ENCODE measurements at places on chromosomes 5 and 9.

DNA sequence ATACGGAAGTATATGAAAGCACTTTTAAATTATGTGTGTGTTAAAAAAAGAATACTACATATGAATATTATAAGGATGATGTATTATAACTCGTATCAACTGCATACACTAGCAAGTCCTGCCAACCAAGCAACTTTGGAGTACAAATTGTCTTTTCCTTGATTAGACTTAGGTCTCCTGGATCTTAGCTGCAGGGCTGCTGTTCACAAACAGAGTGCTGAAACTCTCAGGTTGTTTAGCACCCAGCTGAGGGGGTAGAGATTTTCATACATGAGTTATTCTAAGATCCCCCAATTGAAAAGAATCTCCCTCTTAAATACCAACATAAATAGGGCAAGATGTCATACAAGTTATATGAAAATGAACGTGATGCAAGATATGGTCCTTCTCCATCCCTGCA, 149.8 kb upstream of the TNC start:
- no peak for DNase-seq

DNA sequence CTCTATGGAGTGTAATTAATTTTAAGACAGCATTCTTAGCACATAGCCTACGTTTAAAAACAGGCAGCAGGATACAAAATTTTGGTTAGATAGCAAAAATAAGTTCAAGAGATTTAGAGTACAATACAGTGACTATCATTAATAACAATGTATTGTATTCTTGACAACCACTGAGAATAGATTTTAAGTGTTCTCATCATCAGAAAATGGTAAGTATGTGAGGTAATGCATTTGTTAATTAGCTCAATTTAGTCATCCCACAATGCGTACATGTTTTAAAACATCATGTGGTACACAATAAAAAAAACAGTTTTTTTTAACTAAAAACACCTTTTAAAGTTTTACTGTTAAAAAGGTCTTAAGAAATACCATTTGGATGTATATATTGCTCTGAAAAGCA, 94.2 kb downstream of the MUSK start:
- no peak for DNase-seq

GRCh38 chr5:156879665-156880285, 29.7 kb downstream of the PPP1R2B start:
- DNase-seq = no peak

DNA sequence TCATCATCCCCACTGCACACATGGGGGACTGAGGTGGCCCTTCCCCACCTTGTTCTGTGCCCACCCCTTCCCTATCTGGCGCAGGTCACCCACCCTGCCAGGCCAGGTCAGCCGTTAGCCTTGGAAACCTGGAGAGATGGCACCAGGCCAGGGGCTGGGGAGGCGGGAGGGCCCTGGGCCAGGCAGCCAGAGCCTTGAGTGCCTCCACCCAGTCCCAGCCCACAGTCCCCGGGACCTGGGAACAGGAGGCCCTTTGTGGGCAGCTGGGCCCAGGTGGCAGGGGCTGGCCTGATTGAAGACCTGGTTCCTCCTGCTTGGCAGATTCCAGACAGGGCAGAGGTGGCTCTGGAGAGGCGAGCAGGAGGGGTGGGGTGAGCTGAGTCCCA, 70.6 kb downstream of the LRSAM1 start:
- DNase-seq = peak; percentile 72

DNA sequence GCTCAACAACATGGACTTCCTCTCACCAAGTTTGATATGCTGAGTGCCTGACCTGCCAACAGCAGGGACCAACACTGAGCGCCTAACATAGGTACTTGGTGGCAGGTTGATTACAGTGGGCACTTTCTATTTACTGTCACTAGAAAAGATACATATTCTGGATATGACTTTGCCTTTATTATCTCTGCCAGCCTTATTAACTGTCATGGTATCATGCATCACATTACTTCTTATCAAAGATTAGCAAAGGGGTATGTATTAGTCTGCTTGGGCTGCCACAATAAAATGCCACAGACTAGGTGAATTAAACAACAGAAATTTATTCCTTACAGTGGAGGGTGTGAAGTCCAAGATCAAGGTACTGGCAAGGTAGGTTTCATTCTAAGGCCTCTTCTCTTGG, 14.3 kb upstream of the C1QTNF2 start:
- no peak for DNase-seq

DNA sequence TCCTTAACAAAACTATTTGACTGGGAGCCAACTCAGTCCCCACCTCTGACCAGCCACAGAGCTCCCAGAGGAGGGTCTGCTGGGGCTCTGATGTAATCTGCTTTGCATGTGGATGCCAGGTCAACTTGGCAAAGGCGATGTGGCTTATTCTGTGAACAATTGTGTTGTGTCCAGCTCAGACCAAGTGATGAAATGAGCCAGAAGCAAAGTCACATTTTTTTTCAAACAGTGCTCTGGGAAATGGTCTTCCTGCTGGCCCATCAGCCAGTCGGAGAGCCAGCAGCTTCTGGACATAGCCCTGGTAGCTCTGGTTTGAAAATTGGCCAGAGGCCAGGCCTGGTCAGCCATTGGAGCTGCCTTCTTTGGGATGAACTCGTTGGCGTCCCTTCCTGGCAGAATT, 86.5 kb downstream of the ANGPTL2 start:
- peak; percentile 69 for DNase-seq

- DNase-seq = no peak
Observed at GRCh38 chr5:5533927-5534326, 111.5 kb downstream of the ICE1 start.

- DNase-seq = no peak
Observed at GRCh38 chr5:107340631-107341030, 330.1 kb downstream of the EFNA5 start.

DNA sequence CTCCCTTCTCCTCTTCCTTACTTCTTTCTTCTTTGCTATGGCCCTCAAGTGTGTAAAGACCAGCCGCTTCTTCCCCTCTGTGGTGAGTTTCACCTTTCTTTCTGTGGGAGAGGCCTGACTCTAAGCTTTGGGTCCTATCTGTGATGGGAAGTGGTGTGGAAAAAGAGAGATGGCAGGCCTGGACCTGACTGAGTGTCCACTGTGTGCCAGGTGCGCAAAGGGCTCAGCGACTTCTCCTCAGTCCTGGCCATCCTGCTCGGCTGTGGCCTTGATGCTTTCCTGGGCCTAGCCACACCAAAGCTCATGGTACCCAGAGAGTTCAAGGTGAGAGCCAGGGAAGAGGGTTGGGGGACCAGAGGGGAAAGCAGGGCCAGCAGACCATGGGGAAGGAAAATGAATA, 5.9 kb downstream of the SLC4A9 start:
- DNase-seq = no peak

DNA sequence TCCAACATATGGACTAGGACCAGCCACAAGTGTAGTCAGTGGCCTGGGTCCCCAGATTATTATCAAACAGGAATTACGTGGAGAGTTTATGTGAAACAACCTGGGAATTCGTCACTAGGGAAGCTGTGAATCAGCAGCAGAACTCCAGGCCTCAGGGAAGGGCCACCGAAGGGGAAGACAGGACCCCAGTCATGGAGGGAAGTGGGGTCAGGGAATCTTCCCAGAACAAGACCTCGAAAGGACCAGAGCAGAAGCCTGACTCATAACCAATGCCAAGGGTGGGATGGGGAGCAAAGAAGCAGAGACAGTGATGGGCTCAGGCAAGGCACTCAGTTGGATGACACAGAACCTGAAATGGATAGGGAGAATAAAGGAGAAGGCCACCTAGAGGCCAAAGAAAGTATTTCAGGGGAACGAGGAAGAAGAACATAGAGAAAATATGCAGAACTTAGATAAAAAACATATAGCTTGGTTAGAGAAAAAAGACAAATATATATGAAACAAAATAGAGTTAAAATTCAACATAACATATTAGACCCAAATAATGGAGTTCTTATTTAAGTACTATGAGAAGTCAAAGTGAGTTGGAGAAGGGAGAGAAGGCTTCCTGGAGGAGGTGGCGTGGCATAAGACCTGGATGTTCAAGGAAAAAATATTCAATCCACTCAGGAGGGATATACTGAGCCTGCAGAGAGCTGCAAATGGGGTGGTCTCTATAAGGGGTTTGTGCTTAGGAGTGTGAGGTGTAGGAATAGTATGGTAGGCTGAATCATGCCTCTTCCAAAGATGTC, 66.7 kb upstream of the CAST start:
- DNase-seq = no peak

DNA sequence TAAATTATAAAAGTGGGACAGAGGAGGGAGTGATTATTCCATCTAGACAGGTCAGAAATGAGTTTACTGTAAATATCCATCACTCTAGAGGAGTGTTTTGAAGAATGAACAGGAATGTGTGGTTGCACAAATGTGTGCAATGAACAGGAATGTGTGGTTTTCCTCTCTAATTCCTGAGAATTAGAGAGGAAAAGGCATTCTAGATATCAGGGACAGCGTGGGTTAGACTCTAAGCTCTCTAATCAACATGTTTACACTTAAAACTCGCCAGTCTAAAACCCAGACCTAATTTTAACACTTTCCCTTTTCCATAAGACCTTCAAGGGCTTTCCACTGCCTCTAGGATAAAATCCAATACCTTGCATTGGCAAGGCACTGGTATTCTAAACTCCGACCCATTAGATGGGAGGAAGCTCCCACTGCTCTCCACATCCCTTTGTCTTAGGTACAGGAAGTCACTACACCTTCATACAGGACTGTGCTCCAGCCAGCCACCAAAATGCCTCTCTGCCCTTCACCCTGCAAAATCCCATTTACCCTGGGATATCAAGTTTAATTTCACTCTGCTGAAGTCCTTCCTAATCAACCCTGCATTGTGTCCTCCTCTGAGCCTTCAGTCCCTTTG, 67.9 kb downstream of the NFIB start:
- DNase-seq = no peak
